HS-5 (cell line): ENCODE measurements at places on chromosomes 2 and 18.

GRCh38 chr2:66675591-66675990 lies 240.7 kb downstream of the MEIS1 start:
- no peak for DNase-seq

DNA sequence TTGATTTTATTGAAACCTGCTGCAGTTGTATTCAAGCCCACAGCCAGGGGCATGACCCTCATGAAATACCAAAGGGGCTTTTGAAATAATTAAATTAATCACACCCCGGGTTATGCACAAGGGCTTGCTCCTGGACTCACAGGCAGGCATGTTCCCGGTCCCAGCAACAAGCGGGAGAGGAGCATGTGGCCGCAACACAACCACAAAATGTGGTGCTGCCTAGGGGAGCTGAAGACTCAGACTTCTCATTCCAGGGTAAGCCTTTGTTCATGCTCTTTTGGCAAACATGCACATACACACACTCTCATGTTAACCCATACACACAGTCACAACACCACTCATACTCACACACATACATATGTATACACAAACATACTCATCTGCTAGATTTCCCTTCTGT lies 233.7 kb upstream of the SMAD2 start:
- no peak for DNase-seq

- no peak for DNase-seq
Observed at GRCh38 chr2:4840791-4841190, 851.4 kb upstream of the SOX11 start.

DNA sequence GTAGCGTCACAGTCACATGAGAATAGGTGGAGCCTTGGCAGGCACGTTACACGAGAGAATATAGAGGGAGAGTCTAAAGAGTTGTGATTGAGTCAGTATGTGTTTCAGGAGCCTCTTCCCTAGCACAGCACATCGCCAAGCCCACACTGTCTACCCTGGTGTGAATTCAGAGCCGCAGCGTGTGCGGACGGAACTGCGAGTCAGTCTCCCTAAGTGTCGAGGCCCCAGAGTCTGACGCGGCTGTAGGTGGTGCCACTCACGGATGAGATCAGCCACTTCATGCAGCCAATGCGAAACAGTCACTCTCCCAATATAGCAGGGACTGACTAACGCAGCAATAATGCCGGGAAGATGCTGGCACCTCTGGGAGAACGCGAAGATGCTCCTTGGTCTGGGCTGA lies 587.3 kb upstream of the ID2 start:
- no peak for DNase-seq

DNA sequence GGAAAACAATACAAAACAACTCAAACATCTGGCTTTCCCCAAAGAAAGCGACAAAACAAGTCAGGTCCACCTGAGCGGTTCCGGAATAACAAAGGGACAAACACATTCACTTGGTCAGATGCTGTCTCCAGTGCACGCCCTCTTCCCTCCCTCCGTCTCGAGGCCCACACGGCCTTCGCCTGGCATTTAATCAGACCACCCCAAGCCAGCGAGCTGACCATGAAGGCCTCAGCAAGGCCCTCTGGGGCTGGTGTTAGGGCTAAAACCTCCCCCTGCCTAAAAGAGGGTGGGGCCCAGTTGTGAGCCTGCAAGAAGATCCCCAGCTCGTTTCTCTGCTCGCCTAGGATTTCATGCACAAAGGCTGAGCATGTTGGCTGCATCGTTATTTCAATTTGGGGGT lies 180.3 kb downstream of the EIPR1 start:
- no peak for DNase-seq

GRCh38 chr18:22056950-22057349 lies 112.4 kb upstream of the GATA6 start:
- DNase-seq = no peak

GRCh38 chr2:175880-176820 lies 87.7 kb downstream of the SH3YL1 start:
- no peak for DNase-seq
